ENCODE measurements at places on chromosomes 11 and 22.

- no peak for DNase-seq
Observed at GRCh38 chr11:62909107-62909894, 11.9 kb downstream of the CHRM1 start.

DNA sequence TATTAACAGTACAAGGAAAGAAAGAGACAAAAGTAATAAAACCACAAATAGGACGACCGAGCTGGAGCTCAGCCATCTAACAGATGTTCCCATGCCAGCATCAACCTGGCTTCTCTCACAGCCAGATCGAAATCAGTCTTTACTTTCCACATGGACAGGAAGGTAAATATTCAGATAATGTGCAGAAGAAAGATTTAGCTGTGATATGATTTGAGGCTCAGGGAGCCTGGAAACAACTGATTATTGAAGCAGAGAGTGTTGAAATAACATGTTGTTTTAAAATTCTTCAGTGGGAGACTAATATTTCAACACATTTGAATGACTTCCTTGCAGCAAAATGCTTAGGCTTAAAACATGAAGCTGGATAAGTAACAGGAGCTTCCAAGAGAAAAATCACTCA is 546.8 kb downstream of the ETS1 start:
- no peak for DNase-seq

- DNase-seq: no peak
Observed at GRCh38 chr11:81647374-81647773, 1086.3 kb downstream of the FAM181B start.

DNA sequence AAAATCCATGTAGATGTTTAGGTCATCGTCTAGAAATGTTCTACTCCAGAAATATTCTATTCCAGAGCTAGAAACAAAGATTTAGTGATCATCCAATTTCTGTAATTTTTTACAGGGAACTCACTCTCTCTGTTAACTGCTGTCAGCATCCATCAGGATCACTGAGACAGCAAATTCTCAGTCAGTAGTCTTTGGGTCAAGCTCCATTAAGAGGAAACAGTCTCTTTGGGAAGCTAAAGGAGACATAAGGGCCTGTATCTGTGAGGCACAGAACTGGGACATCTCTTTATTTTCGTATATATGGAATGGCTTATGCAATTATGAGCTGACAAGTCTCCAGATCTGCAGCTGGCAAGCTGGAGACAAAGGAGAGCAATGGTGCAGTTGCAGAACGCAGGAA is 48.3 kb downstream of the PIK3C2A start:
- DNase-seq: no peak

- no peak for DNase-seq
Observed at GRCh38 chr11:78573681-78574080, 983 bp downstream of the NARS2 start.

DNA sequence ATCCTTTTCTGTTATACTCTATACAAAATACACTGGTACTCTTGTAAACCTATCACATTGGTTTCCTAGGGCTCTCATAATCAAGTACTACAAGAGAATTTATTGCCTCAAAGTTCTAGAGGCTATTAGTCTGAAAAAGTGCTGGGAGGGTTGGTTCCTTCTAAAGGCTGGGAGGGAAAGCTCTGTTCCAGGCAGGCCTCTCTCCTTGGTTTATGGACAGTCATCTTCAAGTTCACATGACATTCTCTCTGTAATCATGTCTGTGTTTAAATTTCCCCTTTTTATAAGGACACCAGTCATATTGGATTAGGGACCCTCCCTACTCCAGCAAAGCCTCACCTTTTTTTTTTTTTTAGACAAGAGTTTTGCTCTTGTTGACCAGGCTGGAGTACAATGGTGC is 9.1 kb downstream of the SLC36A4 start:
- no peak for DNase-seq

GRCh38 chr11:64856382-64857227 is 12.2 kb upstream of the CDC42BPG start:
- DNase-seq: no peak

DNA sequence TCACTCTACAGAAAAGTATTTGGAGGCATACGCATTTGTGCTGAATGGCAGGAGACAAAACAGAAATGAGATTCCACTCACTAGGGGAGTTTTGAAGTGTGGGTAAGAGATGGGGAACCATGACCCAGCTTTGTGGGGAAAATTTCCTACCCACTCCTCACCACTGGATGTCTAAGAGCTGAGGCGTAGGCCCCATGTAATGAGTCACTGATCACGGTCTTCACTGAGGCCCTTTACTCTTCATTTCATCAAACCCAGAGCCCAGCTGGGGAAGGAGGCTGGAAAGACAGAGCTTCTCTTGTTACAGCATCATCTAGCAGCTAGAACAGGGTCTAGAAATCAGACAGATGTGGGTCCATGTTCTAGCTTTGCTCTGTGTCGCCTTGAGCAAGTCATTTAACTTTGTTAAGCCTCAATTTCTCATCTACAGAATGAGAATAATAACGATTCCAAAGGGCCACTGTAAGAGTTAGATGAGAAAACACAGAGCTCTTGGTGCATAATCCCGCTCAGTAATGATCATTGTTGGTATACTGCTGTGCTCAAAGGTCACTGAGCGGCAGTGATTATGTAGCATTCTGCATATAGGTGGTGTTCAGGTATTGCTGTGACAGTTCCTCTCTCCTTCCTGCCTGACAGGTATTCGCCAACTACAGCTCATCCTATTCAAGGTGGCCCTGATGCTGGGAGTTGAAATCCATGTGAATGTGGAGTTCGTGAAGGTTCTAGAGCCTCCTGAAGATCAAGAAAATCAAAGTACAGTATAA is 97.2 kb downstream of the MICAL2 start:
- DNase-seq: no peak

All from vagina (tissue), 2 donors.